ENCODE measurements at places on chromosomes 13 and 19. TPM values are rescaled to one million over a fixed set of nuclear protein-coding genes. Genes with fewer than 3 reads are reported as not detected.
A peak's percentile ranks its signal among the peaks of the same experiment; 100 is the strongest.

- peak; percentile 85 for DNase-seq
Measured at GRCh38 chr13:30864433-30865122, 41.5 kb upstream of the MEDAG start.

GRCh38 chr19:50501568-50502475, 9.2 kb downstream of the JOSD2 start:
- peak; percentile 84 for DNase-seq

DNA sequence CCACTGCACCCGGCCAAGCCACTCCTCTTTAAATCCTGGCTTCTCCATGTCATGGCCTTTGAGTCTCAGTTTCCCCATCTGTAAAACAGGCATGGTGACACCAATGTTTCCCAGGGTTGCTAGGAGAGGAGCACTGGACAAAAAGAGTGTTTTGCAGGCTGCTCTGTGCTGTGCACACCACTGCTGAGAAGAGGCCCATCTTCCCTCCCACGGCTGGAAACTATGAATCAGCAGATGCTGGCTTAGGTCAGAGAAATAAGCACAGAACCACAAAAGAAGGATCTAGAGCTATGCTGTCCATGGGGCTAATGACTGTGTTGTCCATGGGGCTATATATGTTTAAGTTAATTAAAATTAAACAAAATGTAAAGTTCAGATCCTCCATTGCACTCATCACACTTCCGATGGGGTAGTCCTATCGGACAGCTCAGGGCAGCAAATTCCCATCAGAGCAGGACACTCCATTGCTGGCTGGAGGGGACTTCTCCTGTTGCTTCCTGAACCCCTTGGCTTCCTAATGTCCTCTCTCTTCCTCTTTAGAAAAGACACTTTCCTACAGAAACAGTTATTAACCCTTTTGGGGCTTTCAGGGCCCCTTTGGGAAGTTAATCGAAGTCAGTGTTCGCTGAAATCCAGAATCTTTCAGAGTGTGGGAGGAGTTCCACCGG, 37.1 kb downstream of the TSHZ3 start:
- peak; percentile 25 for DNase-seq

DCT gene
- 0.62 TPM for total RNA-seq

NAT14 gene
- total RNA-seq = 12.0 TPM

- DNase-seq = no peak
Measured at GRCh38 chr13:113091891-113092775, 13.5 kb upstream of the F7 start.

PTPRH gene
- total RNA-seq = 3.9 TPM

- DNase-seq = no peak
Measured at GRCh38 chr13:33188093-33188882, 97.3 kb downstream of the STARD13 start.

SIGLECL1 gene
- total RNA-seq = not detected

- DNase-seq = no peak
Measured at GRCh38 chr13:53327680-53328315, 299.2 kb downstream of the OLFM4 start.

SH2D3A gene
- total RNA-seq = 4.8 TPM

BRME1 gene
- 3.1 TPM for total RNA-seq

CACNA1A gene
- total RNA-seq = 0.72 TPM

SPRY2 gene
- 47.2 TPM for total RNA-seq

DNA sequence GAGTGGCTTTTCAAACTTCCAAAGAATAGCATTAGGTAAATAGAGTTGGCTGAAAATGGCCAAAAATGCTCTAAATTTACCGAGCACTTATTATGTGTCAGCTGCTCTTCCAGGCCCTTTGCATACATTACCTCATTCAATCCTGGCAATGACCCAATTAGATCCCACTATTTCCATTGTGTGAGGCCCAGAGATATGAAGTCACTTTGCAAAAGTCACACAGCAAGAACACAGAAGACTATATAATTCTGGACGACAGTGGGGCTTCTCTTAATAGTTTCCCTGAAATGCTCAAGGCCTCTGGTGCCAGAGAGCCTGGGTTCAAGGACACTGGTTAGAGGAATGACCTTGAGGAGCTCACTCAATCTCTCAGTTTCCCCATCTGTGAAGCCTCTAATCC, 146.8 kb downstream of the IER2 start:
- DNase-seq = no peak

GRCh38 chr13:99124794-99125316, 75.8 kb upstream of the UBAC2 start:
- peak; percentile 48 for DNase-seq

GRCh38 chr13:110138700-110139036, 168.3 kb downstream of the COL4A1 start:
- no peak for DNase-seq

DNA sequence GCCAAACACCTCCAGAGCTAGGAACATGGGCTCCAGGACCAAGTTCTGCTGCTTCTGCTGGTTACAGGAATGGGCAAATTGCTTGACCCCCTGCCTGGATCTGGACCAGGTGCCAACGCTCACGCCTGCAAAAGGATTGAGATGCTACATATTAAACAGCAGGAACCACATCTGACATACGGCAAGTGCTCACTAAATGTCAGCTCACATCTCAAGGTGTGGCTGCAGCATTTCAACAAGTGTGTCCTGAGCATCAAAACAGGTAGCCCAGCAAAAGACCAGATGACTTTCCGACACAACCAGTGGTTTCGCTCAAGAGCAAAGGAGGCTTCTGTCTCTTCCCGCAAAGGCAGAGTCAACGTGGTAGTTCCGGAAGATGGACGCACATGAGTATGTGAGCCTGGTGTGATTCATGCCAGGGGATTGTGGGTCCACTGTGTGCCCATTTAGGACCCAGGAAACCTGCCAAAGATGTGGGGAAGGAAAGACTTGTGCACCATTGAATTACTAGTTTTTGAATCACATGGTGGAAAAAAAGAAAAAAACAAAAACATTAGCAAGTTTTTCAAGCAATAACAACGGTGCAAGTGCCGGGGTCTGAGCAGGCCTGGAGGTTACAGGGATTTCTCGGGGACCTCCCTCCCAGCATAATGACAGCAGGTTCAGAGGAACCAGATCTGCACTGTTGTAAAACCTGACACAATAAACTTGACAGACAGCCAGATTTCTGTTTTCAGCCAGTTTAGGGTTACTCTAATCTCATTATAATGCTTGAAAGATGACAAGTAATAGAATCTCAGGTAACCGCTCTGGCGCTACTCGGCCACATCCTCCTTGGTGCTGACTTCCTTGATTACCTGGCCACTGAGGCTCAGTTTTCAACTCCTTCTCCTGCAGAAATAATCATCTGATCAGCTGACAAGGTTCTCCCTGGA, 77.9 kb downstream of the SOX1 start:
- no peak for DNase-seq

ADGRE3 gene
- total RNA-seq = not detected

- DNase-seq = no peak
Measured at GRCh38 chr13:99655351-99656091, 154.2 kb downstream of the TM9SF2 start.

DNA sequence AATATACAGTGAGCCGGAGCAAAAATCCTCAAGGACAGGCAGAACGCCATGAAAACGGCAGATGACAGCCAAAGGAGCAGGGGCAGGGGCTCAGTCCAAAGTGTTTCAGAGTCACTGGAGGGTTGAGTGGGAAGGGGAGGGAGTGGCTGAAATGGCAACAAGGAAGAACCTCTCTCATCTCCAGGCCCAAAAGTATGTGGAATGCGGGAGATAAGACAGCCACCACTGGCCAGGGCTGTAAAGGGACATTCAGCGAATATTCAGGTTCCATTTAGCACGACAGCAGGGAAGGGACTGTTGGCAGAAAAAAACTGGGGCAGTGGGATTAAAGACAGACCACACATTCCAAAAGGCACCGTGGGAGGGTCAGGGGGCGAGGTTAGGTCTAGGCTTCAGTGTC, 48.4 kb downstream of the USPL1 start:
- DNase-seq = no peak

C13orf46 gene
- not detected for total RNA-seq

DNA sequence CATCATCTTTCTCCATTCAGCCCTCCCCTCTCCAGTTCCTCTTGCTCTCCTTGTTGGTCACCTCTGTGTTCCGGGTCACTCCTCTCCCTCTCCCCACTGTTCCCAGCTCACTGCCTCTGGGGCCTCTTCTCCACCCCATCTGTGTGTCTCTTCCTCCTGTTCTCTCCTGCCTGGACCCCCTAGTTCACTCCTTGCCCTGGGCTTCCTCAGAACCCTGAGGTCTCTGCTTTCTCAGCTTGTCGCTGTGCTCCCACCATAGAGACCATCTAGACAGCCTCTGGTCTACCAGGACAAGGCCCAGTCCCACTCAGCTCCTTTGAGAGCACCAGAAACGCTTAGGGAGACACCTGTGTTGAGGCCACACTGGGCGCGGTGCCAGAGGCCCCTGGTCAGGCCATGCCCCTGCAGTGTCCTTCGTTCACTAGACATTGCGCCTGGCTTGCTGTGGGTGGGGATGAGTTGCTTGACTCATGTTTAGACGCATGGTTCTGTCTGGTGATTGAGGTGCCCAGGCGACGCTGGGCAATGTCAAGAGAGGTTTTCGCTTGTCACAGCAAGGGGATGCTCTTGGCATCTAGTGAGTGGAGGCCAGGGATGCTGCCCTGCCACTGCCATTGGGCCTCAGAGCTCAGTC, 4.8 kb downstream of the LENG9 start:
- no peak for DNase-seq

GRCh38 chr13:72689181-72689696, 38.2 kb downstream of the MZT1 start:
- no peak for DNase-seq

- peak; percentile 39 for DNase-seq
Measured at GRCh38 chr13:46668302-46668720, 115.3 kb downstream of the LRCH1 start.

CGB5 gene
- total RNA-seq = not detected

DNA sequence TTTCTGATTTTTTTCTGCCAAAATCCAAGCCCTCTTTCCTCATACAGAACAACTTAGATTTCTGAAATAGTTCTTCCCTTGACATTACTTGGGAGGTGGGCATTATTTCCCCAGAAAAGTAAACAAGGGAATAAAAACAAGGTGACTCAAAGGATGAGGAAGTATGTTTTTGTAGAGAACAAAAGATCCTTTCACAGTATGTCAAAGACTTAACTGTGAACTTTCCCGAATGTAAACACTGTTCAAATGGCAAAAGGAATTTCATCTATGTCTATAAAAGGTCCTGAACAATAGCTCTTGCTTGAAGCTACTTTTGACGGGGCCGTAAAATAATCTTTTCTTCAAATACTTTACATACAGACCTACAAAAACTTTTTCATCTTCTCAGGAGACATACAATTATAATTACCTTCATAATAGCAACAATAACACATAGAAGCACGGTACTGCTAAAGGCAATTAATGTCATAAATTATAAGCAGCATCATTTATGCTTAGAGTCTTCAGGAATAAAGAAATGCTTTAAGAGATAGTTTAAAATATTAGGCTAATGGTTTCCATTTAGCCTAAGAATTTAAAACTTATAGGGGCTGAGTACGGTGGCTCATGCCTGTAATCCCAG, 191.1 kb downstream of the RGCC start:
- peak; percentile 28 for DNase-seq

RNF17 gene
- total RNA-seq = not detected

THAP8 gene
- 6.7 TPM for total RNA-seq

PEPD gene
- total RNA-seq = 32.6 TPM

ZNF443 gene
- total RNA-seq = 11.1 TPM

DNA sequence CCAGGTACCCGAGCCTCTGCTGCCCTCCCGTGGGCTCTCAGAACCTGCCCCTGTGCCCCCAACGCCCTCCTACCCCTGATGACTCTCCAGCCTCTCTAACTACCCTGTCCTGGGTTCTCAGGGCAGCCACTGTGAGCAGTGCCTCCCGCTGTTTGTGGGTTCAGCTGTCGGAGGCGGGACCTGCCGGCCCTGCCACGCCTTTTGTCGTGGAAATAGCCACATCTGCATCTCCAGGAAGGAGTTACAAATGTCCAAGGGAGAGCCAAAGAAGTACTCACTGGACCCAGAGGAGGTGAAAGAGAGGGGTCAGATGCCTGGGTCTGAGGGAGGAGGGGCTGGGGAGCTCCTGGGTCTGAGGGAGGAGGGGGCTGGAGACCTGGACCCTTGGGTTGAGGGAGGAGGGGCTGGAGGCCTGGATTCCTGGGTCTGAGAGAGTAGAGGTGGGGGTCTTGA, 20.0 kb downstream of the CNFN start:
- no peak for DNase-seq

- peak; percentile 39 for DNase-seq
Measured at GRCh38 chr13:43021926-43022670, 1.3 kb upstream of the DNAJC15 start.

CEACAM7 gene
- total RNA-seq = 10.8 TPM

DNA sequence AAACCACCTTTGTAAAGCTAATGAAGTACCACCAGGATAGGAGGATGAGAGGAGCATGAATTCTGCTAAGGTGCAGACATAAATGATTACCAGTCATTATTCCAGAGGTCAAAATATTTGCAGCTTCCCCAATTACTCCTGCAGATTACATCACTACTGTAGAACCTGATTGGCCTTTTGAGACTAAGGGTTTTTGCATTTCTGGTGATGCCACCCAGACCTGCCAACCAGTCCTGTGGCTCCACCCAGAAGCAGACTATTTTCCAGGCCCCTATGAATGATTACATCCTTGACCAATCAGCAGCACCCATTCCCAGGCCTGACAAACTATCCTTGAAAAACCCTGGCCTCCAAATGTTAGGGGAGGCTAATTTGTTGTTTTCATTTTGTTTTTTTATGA, 11.2 kb upstream of the KCNC3 start:
- no peak for DNase-seq

BABAM1 gene
- 70.7 TPM for total RNA-seq

DNA sequence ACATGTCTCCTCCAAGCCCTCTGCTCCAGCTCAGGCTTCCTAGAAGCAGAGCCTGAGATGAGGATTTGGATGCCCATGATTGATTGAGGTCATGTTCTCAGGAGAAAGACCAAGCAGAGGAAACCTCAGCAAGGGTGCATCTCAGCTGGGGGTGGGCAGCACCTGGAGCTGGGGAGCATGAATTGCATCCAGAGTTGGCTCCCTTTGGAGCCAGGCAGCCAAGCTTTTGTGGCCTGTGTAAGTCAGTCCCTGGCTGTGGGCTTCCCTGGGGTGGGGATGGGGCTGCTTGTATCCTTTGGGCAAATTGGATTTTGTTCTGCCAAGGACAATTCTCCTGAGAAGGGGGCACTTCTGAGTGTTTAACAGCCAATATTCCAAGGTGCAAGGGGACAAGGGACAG, 91.5 kb upstream of the WASF3 start:
- no peak for DNase-seq

DNA sequence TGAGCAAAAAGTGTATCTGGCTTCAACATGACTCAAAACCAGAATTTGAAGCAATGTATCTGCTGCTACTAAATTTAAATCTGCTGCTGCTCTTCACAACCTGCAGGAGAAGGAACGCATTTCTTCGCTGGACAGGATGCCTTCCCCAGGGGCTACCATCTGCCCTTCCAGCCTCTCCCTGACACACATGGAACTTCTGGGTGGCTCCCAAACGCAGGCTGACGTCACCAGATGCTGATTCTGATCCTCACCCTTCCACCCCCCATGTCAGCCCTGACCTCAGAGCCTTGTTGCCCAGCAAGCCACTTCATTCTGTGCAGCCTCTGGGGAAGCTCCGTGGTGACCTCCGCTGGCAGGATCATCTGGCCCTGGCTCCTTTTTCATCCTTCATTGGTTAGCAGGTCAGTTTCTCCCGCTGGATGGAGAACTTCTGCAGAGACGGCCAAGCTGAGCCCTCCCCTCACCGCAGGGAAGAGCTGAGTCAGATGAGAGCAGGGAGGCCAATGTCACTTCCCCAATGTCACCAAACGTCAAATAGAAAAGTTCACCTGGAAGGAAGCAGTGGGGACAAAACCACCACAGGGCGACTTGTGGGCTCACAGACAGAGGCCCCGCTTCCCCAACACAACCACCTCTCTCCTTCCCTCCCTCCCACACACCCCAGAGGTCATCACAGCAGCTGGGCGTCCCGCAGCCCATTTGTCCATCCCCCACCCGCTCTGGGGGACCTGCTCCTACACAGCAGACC, 14.0 kb upstream of the RAB20 start:
- no peak for DNase-seq

PINLYP gene
- 2.7 TPM for total RNA-seq
